ENCODE measurements at places on chromosomes 7 and 10.

DNA sequence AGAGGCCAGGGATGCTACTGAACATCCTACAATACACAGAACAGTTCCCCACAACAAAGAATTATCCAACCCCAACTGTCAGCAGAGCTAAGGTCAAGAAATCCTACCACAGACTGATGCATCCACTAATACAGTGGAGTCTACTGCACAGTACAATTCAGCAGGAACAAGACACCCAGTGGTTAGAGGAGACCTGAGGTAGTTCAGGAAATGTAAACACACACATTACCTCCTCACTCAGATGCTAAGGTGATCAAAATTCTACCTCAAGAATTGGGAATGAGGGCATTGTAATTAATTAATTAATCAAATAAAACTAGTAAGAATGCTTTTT is 91.4 kb downstream of the ZFAND4 start:
- DNase-seq = no peak

DNA sequence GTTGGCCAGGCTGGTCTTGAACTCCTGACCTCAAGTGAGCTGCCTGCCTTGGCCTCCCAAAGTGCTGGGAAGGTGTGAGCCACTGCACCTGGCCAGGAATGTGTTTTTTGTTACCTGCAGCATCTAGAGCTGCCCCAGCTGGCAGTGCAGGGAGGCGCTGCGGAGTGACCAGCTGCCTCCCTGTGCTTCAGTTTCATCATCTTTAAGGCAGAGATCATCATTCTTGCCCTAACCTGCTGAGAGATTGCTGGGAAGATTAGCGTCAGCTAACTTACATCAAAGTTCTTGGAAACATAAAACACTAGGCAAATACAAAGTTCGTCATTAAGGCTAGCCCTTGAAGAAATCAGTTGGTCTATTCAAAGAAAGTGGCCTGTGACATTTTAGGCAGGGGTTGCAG is 2.3 kb downstream of the ZNF282 start:
- no peak for DNase-seq

- DNase-seq = no peak
Measured at GRCh38 chr10:89241026-89241425, 10.5 kb downstream of the LIPA start.

DNA sequence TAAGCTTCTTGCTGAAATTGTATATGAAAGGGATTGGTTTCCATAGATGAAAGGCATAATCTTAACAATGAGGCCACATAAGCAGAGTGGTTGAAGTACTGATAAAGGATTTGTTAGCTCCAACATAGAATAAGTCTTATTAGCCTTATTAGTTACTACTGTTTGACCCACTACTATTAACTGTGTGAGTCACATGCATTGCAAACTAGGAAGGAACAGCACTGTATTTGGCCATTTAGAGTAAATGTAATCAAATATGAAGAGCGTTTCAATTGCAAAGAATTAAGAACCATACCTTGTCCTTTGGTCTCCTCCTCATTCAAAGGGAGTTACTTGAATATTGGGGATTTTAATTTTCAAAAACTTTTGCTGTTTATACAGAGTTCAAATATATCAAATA is 428.9 kb downstream of the MDFIC start:
- DNase-seq = no peak

DNA sequence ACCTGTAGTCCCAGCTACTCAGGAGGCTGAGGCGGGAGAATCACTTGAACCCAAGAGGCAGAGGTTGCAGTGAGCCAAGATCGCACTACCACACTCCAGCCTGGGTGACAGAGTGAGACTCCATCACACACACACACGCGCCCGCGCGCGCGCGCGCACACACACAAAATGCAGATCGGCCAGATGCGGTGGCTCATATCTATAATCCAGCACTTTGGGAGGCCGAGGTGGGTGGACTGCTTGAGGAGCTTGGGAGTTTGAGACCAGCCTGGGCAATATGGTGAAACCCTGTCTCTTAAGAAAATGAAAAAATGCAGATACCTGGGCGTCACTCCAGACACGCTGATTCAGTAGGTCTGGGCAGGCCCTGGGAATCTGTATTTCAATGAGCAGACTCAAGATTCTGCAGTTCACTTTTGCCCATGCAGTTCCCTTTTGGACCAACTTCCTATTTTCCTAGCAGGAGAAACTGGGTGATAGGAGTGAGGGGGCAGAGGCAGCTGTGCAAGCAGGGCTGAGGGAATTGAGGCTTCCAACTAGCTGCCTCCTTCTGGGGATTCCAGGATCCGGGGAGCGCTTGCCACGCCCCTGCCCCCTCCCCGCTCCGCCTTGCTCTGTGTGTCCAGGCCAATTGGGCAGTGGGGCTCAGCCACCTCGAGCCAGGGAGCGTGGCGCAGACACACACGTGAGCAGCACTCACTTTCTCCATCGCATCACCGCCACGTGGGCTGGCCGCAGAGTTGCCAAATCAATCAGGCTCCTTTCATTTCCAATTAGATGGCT is 173.6 kb downstream of the SH3PXD2A start:
- no peak for DNase-seq

DNA sequence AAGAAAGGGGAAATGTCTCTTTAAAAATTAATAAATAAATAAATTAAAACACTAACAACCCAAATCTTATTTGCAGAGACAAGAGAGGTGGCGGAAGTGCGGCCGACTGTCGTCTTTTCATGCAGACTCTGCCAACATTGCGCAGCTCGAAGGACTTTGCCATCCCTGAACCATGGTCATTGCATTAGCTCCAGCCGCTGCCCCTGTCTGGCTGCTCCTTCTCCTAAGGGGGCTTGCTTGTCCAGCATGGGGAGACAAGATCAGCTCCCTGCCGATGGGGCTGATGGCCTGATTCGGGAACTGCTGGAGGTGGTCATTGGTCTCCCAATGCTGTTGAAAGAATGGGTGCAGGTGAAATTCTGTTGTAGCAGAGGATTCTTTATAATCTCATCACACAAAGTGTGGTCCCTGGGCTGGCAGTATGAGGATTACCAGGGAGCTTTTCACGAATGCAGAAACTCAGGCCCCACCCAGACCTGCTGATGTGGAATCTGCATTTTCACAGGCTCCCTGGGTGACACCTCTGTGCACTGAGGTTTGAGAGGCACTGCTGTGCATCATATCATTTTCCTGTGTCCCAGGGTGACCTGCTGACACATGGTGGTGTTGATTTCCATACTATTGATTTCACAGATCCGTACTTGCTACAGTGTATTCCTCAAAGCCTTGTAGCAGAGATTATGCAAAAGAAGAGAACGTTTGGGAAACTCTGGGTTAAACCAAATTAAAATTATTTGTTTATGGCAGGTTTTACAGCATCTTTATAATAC is 172.4 kb upstream of the ZMIZ1 start:
- DNase-seq = no peak

DNA sequence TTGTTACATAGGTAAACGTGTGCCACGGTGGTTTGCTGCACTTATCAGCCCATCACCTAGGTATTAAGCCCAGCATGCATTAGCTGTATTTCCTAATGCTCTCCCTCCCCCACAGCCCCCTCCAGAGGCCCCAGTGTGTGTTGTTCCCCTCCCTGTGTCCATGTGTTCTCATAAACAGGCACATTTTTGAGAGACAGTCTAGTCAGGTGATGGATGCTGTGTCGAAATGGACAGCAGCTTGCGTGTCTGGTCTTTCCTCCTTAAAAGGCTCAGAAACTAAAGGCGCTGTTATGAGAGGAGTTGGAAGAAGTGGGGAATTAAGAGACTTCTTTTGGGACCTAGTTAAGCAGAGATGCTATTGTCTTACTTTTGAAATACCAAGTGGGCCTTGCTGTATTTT is 296.0 kb downstream of the BBS9 start:
- no peak for DNase-seq
